ENCODE measurements at places on chromosomes 11 and 22. TPM values are rescaled to one million over a fixed set of nuclear protein-coding genes. Genes with fewer than 3 reads are reported as not detected.

DNA sequence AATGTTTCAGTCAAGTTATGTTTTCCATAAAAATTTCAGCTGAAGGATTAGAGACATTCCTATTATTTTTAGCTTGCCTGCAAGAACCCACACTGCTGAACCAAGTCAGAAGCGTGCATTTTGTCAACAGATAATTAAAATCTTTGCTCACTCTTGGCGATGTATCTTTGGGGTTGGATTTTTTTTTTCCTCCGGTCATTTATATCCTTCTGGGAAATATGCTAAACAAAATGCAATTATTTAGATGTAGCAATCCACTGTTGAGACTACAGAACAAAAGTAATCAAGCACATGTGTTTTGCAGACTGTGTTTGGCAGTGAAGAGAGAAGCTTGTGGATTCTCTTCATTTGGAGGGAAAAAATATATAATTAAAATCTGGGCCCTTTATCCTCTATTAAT, 15.3 kb upstream of the NELL1 start:
- no peaks in the 10 kb centered on the region for H3K36me3 ChIP-seq
- H3K27ac ChIP-seq, result no peak overlapping the region
- H3K27me3 ChIP-seq, result no peaks in the 10 kb centered on the region
- no peaks in the 10 kb centered on the region for H3K4me1 ChIP-seq

Gene MADD
- total RNA-seq, result 68.0 TPM

GRCh38 chr11:66910669-66911068, 47.5 kb downstream of the PC start:
- H3K27me3 ChIP-seq, result no peaks in the 10 kb centered on the region
- no peak overlapping the region for H3K4me3 ChIP-seq
- no peak overlapping the region for H3K27ac ChIP-seq
- H3K36me3 ChIP-seq, result no peaks in the 10 kb centered on the region
- peaks cover 98% of the 10 kb centered on the region for H3K4me1 ChIP-seq

DNA sequence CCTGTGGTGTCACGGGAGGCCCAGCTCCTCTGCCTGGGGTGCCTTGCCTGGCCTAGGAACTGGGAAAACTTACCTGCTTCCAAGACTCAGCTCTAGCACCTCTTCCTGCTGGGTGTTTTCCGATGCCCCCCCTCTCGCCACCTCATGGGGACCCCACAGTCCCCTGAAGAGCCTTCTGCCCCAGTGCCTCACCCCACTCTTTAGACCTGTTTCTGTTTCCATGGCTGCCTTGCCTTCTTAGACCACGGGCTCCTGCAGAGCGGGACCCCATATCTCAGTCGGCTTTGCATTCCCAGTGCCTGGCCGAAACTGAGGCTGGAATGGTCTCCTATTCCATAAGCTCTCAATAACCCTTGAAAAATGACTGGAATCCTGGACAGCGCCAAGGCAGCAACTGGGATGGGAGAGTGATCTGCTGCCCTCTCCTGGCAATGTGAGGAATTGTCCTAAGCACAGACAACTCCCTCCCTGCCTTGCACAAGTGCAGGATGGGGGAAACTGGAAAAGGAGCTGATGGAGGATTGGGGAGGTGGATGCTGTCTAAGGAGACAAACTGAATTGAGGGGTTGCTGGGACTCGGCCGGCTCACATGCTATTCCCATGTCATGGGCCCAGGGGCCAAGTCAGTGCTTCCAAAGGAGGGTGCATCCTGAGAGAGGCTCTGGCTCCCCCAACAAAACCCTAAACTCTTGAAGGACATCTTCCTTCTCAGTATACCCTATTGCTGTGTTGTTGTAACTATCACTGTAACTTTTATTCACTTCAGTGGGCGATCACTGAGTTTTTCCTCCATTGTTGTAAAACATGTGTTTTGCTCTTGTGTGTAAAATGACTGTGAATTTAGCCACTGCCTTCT, 26.6 kb upstream of the IL17RA start:
- H3K27ac ChIP-seq, result no peak overlapping the region
- H3K4me3 ChIP-seq, result no peak overlapping the region
- H3K27me3 ChIP-seq, result no peaks in the 10 kb centered on the region
- DNase-seq, result peak; percentile 55

DNA sequence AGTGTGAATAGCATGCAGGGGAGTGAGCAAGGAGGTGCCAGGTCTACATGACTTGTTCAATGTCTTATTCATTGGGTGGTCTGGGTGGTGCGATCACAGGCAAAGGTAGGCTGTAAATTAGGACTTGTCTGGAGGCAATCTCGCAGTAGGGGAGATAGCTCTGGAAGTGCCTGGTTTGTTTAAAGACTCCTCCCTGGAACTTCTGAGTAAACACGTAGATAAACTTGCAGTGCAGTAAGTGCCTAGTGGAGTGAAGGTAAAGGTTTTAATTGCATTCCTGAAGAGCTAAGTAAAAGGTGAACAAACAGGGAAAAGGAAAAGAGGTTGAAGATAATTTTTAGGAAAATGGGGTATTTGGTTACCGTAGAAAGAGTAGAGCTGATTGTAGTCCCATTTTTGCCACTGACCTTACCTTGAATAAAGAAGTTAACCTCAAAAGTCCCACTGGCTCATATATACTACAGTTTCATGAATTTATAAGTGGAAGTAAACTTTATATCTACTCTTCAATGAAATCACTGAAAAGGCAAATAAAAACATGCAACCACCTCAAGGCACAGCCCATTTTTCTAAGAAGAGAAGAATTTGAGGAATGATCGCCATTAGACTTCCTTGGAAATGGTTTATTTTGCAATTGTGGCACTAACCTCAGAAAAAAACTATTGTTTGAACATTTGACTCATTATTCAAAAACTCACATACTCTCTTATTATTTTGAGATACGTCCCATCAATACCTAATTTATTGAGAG, 44.3 kb downstream of the AASDHPPT start:
- H3K27me3 ChIP-seq, result no peaks in the 10 kb centered on the region
- H3K4me3 ChIP-seq, result no peak overlapping the region
- H3K36me3 ChIP-seq, result no peaks in the 10 kb centered on the region
- H3K4me1 ChIP-seq, result no peaks in the 10 kb centered on the region
- H3K27ac ChIP-seq, result no peak overlapping the region

Gene PHF21A
- 49.8 TPM for total RNA-seq

DNA sequence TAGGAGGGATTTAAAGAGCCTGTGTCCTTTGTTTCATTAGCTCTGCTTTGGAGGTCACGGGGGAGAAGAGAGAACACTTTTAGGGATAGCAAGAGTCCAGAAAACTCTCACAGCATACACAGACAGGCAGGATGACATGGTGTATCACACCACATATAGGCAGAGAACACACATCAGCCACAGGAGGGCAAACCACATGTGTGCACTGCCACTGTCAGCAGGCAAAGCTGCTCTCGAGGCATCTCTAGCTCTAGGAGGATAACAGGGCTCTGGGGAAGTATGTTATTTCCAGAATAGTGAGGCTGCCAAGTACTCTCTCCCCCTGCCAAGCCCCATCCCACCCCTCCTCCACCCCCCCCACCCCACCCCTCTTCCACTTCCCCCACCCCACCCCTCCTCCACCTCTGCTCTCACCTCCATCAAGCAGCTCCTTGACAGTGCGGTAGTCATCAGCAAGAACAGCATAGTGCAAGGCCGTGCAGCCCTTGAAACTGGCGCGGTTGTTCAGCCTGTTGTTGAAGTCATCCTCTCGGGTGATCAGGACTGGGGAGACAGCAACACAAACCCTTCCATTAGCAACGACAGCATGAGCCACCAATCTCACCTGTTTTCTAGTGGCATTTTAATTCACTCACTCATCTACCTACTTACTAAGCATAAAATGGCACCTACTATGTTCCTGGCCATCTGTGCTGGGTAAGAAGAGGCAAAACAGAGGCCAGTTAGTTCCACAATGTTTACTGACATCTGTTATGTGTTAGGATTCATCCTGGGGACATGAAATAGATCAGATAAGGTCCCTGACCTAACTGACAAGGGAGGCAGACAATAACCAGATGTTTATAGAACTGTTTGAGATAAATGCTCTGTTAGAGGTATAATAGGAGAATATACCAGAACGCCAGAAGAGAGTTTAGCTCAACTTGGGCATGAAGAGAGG, 75.6 kb downstream of the CLPB start:
- no peak for DNase-seq
- no peaks in the 10 kb centered on the region for H3K4me1 ChIP-seq
- H3K27ac ChIP-seq, result no peak overlapping the region
- H3K4me3 ChIP-seq, result no peak overlapping the region

GRCh38 chr11:1006762-1007161, 29.8 kb downstream of the MUC6 start:
- no peak overlapping the region for H3K4me3 ChIP-seq
- H3K4me1 ChIP-seq, result no peaks in the 10 kb centered on the region
- no peak for DNase-seq

DNA sequence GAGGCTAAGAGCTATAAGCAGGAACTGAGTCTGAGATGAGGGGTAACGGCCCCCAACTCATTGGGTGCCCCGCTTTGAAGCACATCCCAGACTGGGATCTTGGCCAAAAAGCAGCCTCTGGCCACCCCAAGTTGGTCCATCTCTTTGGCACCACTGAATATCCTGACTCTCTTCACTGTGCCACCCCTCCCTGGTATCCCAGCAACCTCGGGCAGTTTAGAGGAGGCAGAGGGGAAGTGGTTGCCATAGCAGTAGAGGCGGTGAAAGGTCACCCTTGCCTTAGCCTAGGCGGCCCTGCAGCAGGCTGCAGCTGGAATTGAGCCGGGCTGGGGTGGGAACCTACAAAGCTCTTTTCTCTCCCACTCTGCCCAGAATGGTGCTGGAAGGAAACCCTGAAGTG, 1.1 kb downstream of the PELI3 start:
- no peak overlapping the region for H3K27ac ChIP-seq
- peak overlapping the region; percentile 87 for H3K4me3 ChIP-seq
- DNase-seq, result peak; percentile 28
- H3K4me1 ChIP-seq, result no peaks in the 10 kb centered on the region
- H3K36me3 ChIP-seq, result no peaks in the 10 kb centered on the region
- no peaks in the 10 kb centered on the region for H3K27me3 ChIP-seq

Gene TEAD1
- 127 TPM for total RNA-seq

Gene GLYATL2
- total RNA-seq, result 3.3 TPM

All from tibial nerve (tissue), 4 donors.